NCI-H1694 (cell line): ENCODE measurements at places on chromosomes 11 and 22.

GRCh38 chr11:26662916-26663315 lies 58.9 kb downstream of the SLC5A12 start:
- DNase-seq = no peak

DNA sequence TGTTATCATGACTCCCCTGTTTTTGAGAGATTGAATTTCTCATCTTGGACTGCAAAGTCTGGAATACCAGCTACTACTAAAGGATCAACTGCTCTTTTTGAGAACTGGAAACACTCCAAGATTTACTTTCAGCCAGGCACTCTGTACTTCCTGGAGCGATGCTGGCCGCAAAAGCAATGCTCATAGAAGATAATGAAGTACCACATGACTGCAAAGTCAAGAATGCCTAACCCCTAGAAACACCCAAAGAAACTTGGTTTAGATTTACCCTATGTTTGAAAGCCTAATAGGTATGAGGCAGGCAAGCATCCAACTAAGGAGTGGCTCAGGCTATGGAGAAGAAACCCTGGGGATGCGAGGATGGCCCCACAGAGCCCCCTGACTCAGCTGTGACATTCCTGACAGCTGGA lies 47.7 kb upstream of the ARHGAP20 start:
- DNase-seq = no peak

GRCh38 chr11:16801288-16801980 lies 63.0 kb downstream of the C11orf58 start:
- no peak for DNase-seq

DNA sequence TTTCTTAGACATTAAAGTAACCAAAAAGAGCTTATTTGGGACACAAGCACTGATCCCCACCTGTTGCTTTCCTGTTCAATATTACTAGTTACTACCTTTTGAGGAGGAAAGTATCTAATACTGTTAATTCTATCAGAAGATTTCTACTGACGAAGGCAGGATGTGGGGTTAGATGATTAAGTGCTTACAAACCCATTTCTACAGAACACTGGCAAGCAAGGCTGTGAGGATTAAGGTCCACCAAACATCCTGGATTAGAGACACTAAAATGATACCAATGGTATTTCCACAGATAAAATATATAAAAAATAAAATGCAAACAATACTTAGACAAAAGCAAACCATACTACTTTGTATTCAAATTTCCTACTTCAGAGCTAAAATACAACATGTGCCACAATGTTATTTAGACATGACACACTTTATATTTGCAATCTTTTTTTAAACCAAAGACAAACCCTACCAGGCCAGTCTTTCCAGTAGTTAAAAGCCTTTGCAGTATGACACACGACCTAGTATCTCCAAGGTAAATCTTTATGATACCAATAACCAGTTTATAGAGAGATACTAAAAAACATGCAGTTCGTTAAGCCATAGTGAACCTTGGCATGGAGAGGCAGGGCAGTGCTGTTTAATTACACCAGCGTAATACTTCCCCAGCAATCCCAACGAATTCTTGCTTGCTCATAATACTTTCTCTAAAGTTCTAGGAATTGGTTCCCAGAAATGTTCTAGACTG lies 71.2 kb upstream of the TP53AIP1 start:
- DNase-seq = no peak

DNA sequence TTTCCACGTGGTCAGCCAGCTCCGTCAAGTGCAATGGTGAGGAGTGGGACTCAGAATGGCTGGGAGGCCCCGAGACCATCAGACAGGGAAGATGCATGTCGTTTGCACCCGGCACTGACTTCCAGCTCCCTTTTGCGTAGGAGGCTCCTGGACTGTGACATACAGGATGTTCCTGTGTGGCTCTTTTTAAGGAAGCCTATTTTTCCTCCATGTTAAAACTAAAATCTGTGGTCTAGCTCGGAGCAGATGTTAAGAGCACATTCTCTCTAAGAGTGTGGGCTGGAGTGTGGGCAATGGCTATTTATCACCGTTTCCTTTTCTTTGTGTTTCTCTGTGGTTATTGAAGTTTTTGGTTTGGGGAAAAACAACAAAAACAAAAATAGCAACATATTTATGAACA lies 40.9 kb upstream of the AMPD3 start:
- DNase-seq = no peak

- DNase-seq = no peak
These were observed 630.2 kb upstream of the LUZP2 start for GRCh38 chr11:23866641-23867040.
